ENCODE measurements at places on chromosomes 1 and 21.

DNA sequence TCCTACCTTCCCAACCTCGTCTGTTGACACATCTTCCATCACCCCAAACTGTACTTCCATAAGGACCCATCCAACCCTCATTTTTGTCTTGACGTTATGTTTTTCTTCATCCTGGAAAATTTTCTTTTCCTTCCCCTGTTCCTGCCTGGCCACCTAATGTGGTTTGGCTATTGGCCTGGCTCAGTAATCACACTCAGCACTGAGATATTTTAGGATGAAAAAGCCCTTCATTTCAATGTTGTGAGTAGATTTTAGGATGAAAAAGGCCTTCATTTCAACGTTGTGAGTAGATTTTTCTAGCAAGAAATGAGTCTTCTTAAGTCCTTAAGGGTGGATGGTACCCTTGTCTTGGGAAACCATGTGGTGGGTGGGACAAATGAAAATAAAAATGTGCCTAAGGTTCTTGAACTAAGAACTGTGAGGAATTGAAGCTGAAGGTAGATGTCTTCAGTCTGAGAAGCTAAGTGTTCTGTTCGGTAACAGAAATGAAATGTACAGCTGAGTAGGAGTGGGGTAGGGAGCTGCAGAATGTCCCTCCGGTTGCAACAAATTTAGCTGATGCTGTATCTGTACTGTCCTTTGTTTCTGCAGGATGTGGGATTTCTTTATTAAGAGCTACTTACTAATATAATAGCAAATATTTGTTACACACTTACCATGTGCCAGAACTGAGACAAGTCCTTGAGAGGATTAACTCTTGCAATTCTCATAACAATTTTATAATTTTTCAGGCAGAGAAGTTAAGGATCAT is 36.1 kb downstream of the DNTTIP2 start:
- no peak for DNase-seq

GRCh38 chr21:16305686-16306085 is 575.9 kb downstream of the USP25 start:
- no peak for DNase-seq

- peak; percentile 90 for DNase-seq
These were observed 14.7 kb downstream of the ZBTB7B start for GRCh38 chr1:155017041-155017945.

- no peak for DNase-seq
These were observed 3.0 kb upstream of the TMEM54 start for GRCh38 chr1:32903991-32904785.

DNA sequence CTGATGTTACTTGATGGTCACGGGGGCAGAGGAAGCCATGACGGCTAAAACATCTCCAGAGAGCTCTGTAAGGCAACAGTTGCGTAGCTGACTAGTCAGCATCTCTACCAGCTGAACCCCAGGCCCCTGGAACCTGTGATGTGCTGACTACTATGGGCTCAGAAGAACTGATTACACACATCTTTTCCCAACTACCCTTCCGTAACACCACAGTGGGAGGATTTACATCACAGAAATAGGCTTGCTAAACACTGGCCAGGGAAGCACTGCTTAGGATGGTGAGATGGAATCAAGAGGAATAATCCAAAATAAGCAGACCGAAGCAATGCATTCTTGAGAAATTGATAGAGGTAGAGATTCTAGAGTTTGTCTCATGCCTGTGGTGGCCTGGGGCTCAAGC is 122.5 kb downstream of the SMYD2 start:
- DNase-seq, result no peak

DNA sequence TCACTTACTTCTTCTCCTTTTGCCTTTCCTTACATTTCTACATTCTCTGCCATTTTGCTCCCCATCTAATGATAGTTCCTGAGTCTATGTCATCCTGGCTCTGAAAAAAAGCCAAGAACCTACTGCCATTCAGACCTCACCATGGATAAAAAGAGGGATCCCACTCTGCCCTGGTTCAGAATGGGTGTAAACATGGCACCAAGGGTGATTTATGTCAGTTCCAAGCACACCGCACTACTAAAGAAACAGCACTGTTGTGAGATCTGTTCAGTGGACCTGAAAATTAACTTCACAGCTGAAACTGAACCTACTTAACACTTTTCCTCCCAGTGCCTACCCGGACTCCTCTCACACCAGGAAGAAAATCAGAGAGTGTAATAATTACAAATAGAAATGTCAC is 72.3 kb upstream of the NTPCR start:
- DNase-seq, result no peak

Measured in CD4-positive, alpha-beta T cell treated with Interleukin-10 for 1 hour (primary cell).